ENCODE measurements at places on chromosomes 4 and X.
A peak's percentile ranks its signal among the peaks of the same experiment; 100 is the strongest.

GRCh38 chr4:140719686-140720085 is 36.5 kb downstream of the TBC1D9 start:
- no peak for DNase-seq

DNA sequence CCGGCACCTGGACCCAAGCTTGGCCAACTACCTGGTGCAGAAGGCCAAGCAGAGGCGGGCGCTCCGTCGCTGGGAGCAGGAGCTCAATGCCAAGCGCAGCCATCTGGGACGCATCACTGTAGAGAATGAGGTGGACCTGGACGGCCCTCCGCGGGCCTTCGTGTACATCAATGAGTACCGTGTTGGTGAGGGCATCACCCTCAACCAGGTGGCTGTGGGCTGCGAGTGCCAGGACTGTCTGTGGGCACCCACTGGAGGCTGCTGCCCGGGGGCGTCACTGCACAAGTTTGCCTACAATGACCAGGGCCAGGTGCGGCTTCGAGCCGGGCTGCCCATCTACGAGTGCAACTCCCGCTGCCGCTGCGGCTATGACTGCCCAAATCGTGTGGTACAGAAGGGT is 3.7 kb downstream of the SUV39H1 start:
- no peak for DNase-seq

- DNase-seq = no peak
Observed at GRCh38 chr4:48602763-48603162, 112.7 kb downstream of the ZAR1 start.

DNA sequence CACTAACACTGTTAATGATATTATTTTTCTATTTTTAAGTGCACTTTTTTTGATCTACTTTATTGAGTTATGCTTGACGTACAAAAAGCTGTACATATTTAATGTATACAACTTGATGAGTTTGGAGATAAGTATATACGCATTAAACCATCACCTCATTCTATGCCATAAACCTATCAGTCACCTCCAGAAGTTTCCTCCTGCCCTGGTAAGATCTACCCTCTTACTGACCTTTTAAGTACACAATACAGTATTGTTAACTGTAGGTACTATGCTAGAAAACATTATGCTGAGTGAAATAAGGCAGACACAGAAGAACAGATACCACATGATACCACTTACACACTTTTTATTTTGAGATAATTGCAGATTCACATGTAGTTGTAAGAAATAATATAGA is 36.9 kb downstream of the INTS6L start:
- DNase-seq = no peak

DNA sequence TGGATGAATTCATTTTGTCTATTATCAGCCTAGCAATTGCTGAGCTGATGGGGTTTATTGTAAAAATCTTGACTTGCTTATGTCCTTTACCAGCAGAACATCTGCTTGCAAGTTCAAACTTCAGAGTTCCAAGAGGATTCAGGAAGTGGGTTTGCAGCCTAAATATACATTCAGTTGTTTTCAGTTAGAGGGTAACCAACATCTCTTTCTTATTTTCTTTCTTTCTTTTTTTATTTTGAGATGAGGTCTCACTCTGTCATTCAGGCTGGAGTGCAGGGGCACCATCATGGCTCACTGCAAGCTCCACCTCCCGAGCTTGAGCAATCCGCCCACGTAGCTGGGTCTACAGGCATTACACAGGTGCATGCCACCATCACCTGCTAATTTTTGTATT is 31.4 kb upstream of the FHL1 start:
- DNase-seq = no peak

DNA sequence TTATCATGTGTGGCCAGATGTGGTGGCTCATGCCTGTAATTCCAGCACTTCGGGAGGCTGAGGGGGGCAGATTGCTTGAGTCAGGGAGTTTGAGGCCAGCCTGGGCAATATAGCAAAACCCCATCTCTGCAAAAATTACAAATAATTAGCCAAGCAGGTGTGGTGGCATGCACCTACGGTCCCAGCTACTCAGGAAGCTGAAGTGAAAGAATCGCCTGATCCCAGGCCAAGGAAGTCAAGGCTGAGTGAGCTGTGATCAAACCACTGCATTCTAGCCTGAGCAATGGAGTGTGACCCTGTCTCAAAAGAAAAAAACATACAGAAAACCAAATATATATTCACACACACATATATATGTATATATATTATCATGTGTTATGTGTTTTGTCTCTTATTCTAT is 15.0 kb downstream of the APELA start:
- no peak for DNase-seq

DNA sequence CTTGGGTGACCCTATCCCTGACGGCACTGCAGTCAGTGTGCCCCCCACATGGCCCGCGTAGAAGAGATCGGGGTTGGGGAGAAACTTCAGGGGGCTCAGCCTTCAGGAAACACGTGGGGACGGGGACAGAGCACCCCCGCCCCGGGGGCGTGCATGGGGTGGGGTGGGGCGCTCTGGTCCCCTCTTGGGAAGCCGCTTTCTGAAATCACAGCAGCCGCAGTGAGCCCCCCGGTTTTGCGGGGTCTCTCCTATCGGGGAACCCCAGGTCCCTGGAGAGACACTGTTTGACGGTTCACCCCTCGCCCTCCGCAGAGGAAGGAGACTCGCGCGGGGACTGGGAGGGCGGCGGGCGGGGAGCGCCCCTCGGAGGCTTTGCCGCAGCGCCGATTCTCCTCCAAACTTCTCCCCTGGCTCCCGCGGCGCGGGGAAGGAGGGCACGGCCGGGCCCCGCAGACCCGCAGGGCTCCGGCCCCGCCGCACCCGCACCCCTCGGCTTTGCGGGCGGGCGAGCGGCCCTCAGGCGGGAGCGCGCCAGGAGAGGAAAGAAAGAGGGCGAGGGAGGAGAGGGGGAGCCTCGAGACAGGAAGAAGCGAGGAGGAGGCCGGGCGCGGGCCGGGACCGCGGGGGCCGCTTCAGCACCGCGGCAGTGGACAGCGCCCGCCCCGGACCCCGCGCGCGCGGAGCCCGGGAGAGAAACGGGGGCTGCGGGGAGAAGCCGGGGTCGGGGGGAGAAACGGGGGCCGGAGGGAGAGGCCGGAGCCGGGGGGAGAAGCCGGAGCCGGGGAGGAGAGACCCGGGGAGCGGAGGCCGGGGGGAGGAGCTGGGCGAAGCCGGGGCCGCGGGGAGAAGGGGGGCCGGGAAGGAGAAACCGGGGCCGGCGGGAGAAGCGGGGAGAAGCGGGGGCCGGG is 612 bp downstream of the CPLX1 start:
- no peak for DNase-seq

DNA sequence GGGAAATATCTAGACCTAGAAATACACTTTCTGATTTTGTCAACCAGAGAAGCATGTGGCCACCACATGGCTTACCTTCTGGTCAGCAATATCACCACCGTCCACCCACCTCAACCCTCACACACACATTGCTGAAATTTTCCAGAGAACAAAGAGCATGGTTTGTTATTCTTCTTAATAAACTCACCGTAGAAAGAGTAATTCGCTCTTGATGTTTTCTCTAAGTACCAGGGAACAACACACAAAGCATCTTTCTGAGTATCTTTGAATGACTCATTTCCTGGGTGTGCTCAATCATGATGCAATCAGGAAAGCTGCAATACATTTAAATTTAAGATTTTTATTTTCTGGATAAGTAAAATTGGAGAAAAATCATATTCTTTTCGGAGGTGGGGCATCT is 24.7 kb upstream of the LRAT start:
- no peak for DNase-seq

- no peak for DNase-seq
Observed at GRCh38 chr4:2318476-2318875, 56.6 kb upstream of the MXD4 start.

- DNase-seq = no peak
Observed at GRCh38 chr4:162959046-162959445, 207.6 kb downstream of the NAF1 start.

DNA sequence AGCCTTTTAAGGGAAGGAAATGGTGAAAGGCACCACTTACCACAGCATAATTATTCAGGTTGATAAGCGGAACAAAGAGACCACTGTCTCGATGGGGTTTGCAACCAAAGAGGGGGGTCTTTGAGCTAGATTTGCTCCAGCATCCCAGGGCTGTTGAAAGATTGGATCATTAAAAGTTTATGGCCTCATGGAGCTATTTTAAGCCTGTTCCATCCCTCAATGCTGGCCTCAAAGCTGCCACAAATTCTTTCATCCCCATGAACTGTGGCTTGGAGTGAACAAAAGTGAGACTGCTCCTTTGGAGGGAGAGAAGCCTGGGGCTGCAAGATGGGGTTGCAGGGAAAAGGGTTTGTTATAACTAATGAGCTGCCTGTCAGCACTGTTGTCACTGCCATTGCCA is 209.8 kb downstream of the RTL9 start:
- DNase-seq = no peak

GRCh38 chrX:6941041-6941440 is 206.5 kb upstream of the STS start:
- no peak for DNase-seq

DNA sequence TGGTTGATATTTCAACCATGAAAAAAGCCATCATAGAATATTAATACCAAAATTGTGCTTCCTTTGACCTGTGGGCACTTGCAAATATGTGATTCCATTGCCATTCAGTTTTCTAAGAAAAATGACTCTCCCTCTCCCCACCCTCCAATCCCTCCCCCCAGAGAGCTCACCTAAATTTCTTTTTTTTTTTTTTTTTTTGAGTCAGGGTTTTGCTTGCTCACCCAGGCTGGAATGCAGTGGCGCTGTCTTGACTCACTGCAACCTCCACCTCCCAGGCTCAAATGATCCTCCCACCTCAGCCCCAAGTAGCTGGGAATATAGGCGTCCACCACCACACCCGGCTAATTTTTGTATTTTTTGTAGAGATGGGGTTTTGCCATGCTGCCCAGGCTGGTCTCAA is 47.0 kb downstream of the SNX25 start:
- DNase-seq = no peak

- no peak for DNase-seq
Observed at GRCh38 chr4:2417226-2417764, 1.1 kb downstream of the ZFYVE28 start.

DNA sequence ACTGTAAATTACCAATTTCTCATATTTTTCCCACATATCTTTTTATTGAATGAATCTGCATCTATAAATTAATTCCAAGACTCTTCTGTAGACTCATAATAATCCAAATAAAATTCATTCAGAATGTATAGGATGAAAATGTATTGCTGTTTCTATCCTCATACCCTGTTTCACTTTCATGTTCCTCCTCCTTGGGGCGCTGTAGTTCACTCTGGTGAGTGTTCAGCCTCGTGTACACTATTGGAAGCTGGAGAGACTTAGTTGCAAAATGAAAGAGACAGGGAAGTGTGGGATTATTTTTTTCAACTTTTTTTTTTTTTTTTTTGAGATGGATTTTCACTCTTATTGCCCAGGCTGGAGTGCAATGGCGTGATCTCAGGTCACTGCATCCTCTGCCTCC is 296.1 kb downstream of the TLL1 start:
- DNase-seq = no peak

- no peak for DNase-seq
Observed at GRCh38 chrX:153459986-153460385, 10.4 kb downstream of the HAUS7 start.

DNA sequence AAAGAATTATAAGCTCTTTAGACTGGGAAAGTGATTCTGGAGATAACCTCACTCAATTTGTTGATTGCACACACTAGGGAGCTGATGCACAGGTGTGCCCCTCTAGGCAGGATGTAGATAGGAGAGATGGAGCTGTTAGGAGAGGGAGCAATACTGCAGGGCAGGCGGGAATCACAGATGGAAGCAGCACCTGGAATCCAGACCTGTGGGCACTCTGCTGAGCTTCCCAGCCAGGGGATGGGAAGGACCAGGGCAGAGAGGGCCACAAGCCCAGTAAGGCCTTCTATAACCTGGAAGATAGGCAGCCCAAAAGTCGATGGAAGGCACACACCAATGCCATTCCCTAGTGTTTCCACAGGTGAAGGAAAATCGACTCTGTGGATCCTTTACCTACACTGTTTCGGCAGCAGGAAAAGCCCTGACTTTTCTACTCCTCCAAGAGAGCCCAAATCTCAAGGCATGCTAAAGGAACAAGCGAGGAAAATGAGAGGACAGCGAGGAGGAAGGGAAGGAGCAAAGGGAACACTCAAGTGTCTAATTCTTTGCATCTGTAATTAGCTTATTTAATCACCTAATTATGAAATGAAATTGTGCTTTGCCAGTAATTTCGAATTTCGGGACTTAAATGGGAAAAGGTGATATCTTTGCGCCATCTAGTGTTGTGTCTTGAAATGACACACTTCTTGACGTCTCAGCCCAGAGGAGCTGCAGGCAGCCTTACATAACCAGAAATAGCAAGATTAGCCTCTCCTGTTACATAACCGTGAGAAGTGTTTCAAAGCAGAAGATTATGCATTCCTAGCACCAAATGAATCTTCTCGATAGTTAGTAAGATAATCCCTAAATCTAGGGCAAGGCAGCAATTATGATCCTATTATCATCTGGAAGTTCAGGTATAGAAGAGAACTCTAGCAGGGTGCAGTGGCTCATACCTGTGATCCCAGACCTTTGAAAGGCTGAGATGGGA is 31.0 kb upstream of the TLR3 start:
- peak; percentile 8 for DNase-seq

- DNase-seq = no peak
Observed at GRCh38 chrX:110120025-110120424, 117.1 kb downstream of the TMEM164 start.

- DNase-seq = no peak
Observed at GRCh38 chrX:23884427-23885024, 23.2 kb downstream of the APOO start.

- no peak for DNase-seq
Observed at GRCh38 chrX:132086672-132087071, 41.1 kb downstream of the FRMD7 start.

- DNase-seq = no peak
Observed at GRCh38 chr4:149202117-149202516, 613.5 kb downstream of the IQCM start.

DNA sequence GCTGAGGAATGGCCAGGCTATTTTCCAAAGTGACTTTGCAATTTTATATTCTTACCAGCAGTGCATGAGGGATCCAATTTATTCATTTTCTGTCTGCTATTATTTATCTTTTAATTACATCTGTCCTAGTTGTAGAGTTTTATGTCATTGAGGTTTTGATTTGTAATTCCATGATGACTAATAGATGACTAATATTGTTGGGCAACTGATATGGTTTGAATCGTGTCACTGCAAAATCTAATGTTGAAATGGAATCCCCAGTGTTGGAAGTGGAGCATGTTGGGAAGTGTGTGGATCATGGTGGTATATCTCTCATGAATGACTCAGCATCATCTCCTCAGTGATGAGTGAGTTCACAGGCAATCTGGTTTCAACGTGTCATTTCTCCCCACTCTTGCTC is 201.5 kb downstream of the TBX22 start:
- DNase-seq = no peak

GRCh38 chr4:66197451-66197850 is 527.2 kb upstream of the EPHA5 start:
- DNase-seq = no peak

GRCh38 chrX:87901060-87901459 is 383.5 kb downstream of the KLHL4 start:
- DNase-seq = no peak

All from stimulated activated CD4-positive, alpha-beta T cell treated with anti-CD3 and anti-CD28 coated beads, Interleukin-2, amount 100 ng/mL, for 48 hours (primary cell).